ENCODE measurements at places on chromosomes 1 and 21. TPM values are rescaled to one million over a fixed set of nuclear protein-coding genes. Genes with fewer than 3 reads are reported as not detected.

CFAP45 gene
- total RNA-seq = not detected

OR14C36 gene
- total RNA-seq = not detected

PLA2G2D gene
- not detected for total RNA-seq

CCT3 gene
- total RNA-seq = 259 TPM

LAMC2 gene
- total RNA-seq = 3.1 TPM

GJA4 gene
- total RNA-seq = 18.1 TPM
